ENCODE measurements at places on chromosomes 2 and 18. TPM values are rescaled to one million over a fixed set of nuclear protein-coding genes. Genes with fewer than 3 reads are reported as not detected.
A peak's percentile ranks its signal among the peaks of the same experiment; 100 is the strongest.

DNA sequence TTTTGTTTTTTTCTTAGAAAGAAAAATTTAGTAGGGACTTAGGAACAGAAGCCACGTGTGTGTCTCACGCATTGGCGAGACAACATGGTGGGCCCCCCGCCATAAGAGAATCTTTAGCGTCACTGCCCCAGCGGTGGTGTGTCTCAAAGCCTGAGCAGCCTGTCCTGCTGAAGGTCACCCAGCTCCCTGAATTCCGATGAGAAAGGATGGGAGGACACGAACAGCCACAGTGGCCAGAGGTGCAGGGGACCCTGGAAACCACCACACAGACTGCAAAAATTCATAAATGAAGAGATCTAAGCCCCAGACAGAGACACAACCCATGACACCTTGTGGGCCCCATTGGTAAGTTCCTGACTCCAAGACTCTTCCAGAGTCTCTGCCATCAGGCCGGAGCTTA lies 266.1 kb upstream of the RAB6C start:
- no peak for DNase-seq

DNA sequence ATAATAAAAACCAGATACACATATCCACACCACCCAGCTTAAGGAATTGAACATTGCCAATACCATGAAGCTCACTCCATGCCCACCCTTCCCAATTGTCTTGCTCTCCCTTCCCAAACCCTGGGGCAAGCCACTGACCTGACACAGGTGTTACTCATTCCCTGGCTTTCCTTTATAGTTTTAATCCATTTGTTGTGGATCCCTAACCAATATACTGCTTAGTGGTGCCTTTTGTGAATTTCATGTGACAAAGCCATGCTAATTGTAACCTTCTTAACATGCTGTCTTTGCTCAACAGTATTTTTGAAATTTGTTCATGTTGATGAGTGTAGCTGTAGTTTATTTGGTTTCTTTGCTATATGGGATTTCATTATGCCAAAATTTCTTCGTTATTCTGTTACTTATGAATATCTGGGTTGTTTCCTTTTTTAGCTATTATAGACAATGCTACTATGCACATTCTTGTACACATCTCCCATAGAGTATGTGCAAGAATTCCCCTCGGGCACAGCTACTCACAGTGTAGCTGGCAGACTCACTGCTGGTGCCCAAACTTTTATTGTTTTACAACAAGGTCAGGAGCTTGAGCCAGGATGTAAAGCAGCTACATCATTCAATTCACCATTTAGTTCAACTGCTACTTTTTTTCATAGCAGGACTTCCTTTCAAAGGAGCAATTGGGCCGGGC lies 90.8 kb upstream of the ATL2 start:
- DNase-seq: no peak

- DNase-seq: no peak
These were observed 49.9 kb upstream of the GALR1 start for GRCh38 chr18:77199707-77200106.

DNA sequence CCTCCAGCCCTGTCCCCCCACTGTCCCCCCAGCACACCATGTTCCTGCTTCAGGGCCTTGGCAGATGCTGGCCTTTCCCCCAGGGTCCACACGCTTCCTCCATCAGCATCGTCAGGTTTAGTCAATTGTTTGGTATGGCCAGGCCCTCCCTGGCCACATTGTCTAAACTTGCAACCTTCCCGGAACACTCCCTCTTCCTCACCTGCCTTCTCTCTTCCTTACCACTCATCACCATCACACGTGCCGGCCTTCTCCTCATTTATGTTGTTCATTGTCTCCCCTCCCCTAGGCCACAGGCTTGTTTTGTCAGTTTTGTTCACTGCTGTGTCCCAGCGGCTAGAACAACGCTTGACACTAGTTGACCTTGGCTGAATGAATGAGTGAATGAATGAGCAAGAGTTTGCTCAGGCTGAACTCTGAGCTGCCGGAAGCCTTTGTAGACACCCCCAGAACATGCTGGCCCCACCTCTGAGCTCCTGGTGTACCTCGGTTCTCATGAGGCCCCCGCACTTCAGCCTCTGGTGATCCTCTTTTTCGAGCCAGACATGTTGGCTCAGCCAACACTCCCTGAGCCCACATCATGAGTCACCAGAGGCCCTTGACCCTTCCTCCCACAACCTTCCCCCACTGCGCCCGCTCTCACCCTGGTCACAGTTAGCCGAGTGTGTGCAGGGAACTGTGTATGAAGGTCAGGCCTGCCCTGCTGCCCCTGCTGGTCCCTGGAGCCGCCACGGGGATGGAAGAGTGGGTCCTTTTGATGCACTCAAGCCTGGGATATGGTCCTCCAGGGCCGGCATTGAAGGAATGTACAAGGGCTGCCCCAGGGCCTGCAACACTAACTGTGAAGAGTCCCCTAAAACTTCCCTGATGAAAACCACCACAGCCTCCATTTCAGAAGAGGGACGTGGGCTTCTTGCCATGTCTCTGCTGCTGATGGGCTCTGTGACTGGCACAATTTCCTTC lies 57.5 kb downstream of the HS1BP3 start:
- peak; percentile 12 for DNase-seq

GRCh38 chr18:9890196-9890595 lies 4.4 kb downstream of the TXNDC2 start:
- DNase-seq: no peak

The LOXHD1 gene
- not detected for polyA plus RNA-seq

The DLX2 gene
- not detected for polyA plus RNA-seq

GRCh38 chr18:78637442-78638402 lies 341.9 kb upstream of the SALL3 start:
- DNase-seq: no peak

The GPR55 gene
- polyA plus RNA-seq: 3.5 TPM

- no peak for DNase-seq
These were observed 53.8 kb upstream of the ASB18 start for GRCh38 chr2:236317938-236318396.

The C1QL2 gene
- polyA plus RNA-seq: not detected

DNA sequence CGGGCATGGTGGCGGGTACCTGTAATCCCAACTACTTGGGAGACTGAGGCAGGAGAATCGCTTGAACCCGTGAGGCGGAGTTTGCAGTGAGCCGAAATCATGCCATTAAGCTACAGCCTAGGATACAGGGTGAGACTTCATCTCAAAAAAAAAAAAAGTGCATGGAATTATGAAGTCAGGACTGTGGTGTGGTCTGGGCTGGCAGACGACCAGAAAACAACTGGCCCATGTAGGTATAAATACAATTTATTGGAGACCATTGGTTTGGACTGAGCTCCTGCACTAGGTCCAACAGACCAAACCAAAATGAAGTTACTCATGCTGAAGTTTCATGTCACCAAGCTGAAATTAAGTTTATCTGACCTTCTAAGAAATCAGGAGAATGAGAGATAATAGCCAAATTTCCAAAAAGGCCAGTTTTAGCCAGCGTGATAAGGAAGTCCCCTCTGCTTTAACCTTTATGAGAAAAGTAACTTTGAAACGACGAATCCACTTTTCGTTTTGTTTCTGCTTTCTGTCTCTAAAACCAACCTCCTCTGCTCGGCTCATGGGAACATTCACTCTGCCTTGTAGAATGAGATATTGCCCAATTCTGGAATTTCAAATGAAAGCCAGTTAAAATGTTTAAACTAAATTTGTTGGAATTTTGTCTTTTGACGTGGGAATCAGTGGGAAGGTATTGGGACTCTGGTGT lies 17.7 kb upstream of the RAB10 start:
- no peak for DNase-seq

DNA sequence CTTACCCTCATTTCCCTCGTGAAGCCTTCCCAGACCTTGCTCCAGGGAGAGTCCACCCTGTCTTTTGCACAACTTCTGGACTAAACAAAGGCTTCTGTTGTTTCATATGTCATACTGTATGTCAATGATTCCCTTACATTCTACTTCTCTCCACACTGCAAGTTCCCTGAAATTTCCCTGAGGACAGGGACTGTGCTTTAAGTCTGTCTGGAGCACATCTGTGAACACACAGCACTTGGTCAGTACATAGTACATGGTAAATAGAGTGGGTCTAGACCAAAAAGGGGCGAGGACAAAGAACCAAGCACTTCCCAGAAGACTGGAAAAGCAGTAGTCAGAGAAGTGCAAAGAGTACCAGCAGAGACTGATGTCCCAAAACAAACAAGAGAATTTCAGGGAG lies 23.7 kb upstream of the IMPA2 start:
- no peak for DNase-seq

The PLA2R1 gene
- not detected for polyA plus RNA-seq

DNA sequence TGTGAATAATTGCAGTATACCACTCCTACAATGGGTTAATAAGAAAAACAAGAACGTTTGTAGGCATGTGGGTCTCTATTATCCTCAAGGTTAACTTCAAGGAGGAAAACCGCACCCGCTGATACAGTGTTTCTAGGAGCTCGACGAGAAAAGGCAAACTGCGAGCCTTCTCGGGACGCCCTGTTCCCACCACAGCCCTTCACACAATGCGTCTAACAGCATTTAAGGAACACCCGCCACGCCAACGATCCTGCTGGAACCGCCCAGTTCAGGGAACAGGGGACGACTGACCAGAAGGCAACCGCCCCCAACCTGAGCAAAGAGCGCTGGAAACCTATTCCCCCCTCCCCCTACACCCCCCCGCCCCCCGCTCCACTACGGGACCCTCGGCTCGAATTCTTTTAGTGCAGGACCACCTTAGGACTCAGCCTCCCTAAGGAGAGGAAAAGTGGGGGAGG lies 710 bp upstream of the TMSB10 start:
- DNase-seq: no peak

DNA sequence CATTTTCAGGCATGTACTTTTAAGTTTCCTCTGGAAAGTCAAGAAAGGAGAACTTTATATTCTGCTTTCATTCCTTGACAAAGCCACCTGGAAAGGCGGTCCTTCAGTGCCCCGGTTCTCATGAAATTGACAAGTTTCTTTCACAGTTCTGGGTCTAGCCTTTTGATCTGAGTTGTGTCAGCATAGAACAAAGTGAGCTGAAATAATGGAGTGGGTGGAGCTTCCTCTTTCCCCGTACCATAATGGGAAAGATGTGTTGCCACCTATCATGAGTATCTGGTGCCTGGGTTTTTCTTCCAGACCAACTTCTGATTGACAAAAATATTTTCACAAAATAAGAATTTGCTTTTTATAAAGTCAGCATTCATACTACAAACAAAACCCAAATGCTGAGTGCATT lies 49.3 kb downstream of the PTRHD1 start:
- DNase-seq: no peak

DNA sequence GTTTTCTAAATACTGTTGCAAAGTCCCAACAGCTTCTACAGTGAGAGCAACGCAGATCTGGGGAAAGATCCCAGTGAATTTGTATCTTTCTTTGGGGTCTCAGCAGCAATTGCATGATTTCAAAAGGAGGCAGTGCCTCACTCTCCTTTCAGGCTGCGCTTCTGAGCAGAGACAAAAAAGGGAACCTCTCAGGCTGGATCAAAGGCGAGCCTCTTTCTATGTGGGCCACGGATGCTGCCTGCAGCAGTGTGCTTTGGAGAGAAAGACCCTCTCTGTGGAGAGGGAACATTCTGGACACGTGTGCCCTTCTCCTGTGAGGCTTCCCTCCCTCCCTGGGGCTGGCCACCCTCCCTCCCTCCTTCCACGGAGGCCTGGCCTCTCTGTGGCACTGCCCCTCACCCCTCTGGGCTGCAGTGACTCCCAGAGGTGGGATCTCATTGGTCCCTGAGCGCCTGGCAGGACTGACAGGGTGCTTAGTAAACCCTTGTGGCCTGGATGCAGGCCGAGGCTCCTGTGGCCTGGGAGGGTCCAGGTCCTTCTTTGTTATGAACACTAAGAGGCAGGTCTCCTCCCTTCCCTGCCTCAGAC lies 21.6 kb upstream of the PDIA6 start:
- no peak for DNase-seq

GRCh38 chr2:203280428-203281064 lies 41.7 kb downstream of the CYP20A1 start:
- DNase-seq: no peak

GRCh38 chr2:59032499-59032898 lies 791.4 kb upstream of the FANCL start:
- DNase-seq: no peak

The MROH2A gene
- polyA plus RNA-seq: not detected

GRCh38 chr2:69692424-69692823 lies 48.9 kb upstream of the AAK1 start:
- no peak for DNase-seq

The PHOSPHO2 gene
- 4.5 TPM for polyA plus RNA-seq

The SLC14A1 gene
- 3.8 TPM for polyA plus RNA-seq

DNA sequence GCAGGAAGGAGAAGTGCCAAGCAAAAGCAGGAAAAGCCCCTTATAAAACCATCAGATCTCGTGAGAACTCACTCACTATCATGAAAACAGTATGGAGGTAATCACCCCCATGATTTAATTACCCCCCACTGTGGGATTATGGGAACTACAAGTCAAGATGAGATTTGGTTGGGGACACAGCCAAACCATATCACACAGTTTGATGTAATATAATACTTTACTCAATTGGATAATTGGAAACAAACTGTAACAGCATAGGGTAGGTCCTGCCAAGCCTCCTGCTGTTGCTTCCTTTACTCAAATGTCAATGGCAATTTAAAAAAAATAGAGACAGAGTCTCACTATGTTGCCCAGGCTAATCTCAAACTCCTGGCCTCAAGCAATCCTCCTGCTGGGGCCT lies 15.5 kb upstream of the METTL21A start:
- DNase-seq: no peak

GRCh38 chr2:189566046-189566445 lies 14.5 kb downstream of the SLC40A1 start:
- DNase-seq: no peak

The DTNA gene
- polyA plus RNA-seq: not detected
